EH (cell line): ENCODE measurements at places on chromosomes 13 and 19.

DNA sequence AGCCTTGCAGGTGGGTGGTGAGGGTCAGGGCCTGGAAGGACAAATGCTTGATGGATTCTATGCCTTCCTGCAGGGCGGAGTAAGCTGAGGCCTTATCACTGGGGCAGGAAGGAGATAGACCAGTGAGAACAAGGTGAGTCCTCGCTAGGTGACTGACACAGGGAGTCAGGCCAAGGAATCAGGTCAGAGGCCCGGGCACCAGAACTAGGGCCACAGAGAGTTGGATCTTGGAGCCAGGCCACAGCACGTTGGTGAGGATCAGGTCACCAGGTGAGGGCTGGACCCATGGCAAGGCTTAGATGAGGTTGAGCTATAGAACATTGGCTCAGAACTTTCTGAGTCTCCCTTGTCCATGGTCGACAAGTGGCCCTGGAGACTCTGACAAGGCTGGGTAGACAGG, 328.2 kb downstream of the FOXO1 start:
- no peak for DNase-seq

DNA sequence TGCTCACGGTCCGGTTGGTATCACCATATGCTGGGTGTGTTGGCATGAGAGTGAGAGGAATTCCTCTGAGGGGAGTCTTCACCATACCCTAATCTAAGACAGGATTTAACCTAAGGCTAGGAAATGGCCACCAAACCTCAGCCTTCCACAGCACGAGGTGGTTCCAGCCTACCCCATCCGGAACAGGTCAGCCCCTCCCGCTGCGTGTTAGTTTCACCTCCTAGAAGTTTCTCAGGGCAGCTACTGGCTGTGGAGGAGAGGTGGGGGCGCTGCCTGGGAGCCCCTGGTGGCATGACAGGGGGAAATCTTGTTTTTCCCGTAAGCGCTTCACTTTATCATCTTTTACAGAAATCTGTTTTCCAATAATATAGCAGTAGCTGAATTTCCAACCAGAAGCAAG, 55.1 kb downstream of the RGCC start:
- DNase-seq = no peak

DNA sequence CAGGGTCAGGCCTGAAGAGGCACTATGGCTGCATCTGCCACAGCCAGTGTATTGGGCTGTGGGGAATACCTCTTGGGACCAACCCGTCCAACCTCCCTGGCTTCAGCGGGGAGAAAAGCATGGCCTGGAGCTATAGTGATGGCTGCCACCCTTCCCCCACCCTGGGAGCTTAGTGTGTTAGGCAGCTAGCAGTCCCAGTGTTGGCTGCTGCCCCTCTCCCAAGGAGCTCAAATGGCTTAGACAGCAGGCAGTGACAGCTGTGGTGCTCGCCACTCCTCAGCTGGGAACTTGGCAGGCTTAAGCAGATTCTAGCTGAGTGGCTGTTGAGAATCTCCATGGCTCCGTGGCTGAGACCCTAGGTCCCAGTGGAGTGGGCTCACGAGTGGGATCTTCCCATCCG, 19.7 kb downstream of the ACOD1 start:
- no peak for DNase-seq

DNA sequence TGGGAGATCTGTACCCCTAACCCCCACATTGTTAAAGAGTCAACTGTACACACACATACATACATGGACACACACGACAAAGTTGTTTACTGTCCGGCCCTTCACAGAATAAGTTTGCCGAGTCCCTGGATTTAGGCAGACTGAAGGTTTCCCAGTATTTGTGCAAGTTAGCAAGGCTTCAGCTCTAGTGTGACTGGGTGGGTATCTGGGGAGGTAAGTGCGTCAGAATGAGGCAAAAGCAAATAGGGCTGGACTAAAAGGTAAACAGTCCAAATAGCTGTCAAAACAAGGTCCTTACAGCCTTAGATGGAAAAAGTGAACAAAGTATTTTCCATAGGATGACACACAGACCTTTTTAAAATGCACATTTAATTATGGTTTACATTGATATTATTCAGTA, 228.4 kb upstream of the UFM1 start:
- no peak for DNase-seq

DNA sequence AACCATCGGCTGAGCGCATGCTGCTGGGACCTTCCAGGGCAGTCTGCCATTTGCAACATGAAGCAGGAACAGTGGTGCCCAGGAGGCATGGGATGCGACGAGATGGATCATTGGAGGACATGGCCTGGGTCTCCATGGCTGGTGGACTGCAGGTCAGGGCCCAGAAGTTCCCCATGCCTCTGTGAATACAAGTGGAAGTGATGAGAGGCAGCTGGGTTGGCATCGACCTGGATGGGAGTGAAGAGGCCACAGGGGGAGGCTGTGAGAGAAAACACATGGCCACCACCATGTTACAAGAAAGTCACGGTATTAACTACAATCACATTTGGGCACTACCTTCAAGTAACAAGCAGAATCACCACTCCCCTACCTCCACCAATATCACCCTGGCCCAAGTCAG, 262.0 kb downstream of the FOXO1 start:
- no peak for DNase-seq

DNA sequence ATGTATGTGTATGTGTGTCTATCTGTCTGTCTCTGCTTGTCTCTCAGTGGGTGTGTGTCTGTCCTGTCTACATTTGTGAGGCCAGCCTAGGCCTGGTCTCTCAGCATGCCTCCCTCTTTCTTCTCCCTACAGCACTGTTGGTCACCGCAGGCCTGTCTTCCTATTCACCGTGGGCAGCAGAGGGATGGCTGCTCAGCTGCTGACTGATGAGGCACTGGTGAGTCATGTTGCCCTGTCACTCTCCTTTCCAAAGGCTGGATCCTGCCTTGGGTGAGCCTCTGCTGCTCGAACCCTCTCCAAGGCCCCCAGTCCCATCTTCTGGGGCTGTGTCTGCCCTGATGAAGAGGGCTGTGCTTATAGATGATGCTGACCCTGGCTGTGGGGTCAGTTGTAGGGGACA, 6.3 kb downstream of the ZNF71 start:
- no peak for DNase-seq

DNA sequence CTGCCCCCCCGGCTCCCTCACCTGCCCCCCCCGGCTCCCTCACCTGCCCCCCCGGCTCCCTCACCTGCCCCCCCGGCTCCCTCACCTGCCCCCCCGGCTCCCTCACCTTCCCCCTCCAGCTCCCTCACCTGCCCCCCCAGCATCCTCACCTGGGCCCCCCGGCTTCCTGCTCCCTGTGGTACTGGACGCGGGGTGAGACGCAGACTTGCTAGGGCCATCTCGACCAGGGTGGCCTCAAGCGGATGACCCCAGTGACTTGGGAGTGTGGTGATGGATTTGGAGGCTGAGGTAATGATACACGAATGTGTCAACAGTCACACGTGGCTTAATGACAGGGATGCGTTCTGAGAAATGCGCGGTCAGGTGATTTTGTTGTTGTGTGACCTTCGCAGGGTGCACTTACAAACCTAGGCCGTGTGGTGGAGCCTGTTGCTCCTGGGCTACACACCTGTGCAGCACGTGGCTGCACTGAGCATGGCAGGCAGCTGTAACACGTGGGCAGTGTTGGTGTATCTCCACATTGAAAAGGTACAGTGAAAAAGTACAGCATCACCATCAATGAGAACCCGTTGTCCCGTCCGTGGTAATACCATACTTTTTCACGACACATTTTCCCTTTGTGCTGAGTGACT, 197.8 kb downstream of the TEX29 start:
- no peak for DNase-seq

DNA sequence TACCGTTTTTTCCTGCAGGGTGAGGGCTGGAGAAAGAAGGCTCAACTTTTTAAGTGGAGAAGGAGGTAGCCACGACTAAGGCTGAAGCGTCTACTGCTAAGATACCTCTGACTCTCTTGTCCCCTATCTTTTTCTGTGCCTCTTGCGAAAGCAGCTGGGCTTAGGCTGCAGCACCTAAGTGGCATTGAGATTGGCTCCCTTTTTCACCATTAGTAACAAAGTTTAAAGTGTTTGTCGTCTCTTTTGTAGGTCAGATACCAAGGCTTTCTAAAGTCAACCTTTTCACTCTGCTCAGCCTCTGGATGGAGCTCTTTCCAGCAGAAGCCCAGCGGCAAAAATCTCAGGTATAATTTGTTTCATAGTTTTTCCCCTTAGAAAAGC, 887 bp downstream of the CDADC1 start:
- DNase-seq = no peak

- no peak for DNase-seq
Measured at GRCh38 chr13:38429916-38430315, 80.3 kb downstream of the UFM1 start.

DNA sequence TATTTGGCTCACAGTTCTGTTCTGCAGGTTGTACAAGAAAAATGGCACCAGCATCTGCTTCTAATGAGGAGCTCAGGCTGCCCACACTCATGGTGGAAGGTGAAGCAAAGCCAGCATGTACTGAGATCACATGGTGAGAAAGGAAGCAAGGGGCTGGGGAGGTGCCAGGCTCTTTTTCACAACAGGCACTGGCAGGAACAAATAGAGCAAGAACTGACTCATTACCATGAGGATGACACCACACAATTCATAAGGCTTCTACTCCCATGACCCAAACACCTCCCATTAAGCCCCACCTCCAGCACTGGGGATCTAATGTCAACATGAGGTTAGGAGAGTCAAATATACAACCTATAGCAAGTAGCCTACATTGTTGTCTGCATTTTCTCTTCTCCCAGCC, 522.6 kb downstream of the RFC3 start:
- DNase-seq = peak; percentile 53

GRCh38 chr13:104571893-104572229, 1505.6 kb upstream of the SLC10A2 start:
- no peak for DNase-seq

GRCh38 chr19:19774354-19775033, 41.6 kb upstream of the ZNF14 start:
- DNase-seq = no peak

DNA sequence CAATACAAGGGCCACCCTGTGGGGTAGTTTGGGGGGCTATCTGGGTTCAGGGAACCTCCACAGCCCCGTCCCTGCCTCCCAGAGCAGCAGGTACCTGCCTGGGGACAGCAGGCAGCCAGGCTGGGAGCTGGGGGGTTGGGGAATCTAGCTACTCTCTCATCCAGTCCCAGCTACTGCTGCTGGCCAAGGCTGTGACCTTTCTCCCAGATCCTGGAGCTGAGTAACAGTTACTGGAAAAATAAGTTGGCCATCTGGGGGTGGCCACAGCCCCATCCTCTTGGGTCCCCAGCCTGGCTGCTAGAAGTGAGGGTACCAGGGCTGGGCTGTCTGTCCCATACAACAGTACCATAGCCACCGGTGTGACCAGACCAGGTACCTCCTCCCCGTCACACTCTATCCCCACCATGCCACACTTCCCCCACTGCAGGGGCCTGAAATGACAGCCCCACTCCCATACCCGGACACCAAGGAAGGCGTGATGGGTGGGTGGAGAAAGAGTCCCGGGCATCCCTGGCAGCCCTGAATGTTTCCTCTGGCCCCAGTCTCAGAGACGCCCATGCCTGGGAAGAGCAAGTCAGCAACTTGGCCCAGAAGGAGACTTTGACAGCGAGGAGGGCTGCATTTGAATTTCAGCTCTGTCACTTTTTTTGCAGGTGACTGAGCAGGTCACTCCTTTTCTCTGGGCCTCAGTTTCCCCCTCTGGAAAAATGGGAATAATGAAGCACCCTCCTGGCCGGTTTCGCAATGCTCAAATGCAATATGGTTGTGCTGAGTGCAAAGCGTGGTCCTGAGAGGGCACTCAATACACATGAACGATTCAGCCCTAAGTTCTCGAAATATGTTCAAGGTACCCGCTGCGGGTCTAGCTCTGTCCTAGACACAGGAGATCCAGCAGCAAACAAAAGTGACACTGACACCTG, 30.7 kb upstream of the NFIC start:
- DNase-seq = peak; percentile 81

DNA sequence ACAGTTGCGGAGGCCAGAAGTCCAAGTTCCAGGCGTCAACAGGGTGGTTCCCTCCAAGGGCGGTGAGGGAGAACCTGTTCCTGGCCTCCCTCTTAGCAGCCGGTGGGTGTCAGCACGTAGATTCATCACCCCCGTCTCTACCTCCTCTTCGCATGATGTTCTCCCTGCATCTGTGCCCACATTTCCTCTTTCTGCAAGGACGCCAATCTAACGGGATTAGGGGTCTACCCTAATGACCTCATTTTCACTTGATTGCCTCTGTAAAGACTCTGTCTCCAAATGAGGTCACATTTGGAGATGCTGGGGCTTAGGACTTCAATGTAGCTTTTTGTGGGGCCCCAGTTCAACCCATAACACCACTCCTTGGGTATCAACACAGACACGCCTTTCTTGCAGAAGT, 38.5 kb downstream of the DPF1 start:
- no peak for DNase-seq

- no peak for DNase-seq
Measured at GRCh38 chr13:107886118-107886517, 329.2 kb downstream of the LIG4 start.

GRCh38 chr19:44796701-44797115, 12.2 kb upstream of the BCAM start:
- DNase-seq = peak; percentile 11

DNA sequence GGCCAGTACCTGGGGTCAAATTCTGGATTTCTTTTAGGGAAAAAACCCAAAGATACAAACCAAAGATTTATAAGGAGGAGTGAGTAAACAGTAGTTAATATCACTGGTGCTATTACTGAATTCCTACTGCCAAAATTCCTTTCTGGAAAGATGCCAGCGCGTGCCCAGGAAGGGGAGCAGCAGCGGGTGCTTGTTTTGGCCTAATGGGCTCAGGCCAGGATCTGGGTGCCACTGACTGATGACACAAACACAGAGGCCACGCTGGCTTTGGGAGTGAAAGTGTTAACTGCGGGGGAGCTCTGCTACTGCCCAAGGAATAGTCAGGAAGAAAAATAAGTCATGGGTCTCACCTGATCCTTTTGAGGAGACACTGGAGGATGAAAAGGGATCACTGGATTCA, 61.2 kb downstream of the KLF2 start:
- DNase-seq = no peak

DNA sequence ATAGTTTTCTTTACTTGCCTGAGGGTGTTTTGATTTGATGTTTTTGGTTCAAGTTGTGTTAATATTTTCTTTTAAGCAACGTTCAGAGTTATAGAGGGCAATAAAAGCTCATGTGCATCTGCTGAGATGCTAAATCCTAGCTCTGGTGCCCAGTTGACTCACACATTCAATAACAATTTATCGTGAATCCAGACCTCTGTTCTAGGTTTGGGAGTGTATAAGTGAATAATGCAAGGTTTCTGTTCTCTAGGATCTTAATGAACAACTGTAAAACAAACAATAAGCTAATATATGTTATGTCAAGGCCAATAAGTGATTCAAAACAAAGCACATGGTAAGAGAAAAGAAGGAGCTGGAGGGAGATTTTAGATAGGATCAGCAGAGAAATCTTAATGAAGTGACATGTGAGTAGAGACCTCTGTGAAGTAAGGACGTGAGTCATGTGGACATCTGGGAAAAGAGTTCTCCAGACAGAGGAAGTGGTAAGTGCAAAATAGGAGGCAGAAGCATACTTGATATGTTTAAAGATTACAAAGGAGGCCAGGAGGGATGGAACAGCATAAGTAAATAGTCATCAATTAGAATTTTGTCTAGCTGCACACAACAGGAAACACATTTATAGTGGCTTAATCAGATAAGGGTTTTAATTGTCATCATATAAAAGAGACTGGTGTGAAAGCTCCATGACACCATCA, 278.5 kb upstream of the HTR2A start:
- peak; percentile 93 for DNase-seq

GRCh38 chr19:44573627-44574026, 39.7 kb upstream of the IGSF23 start:
- DNase-seq = no peak

GRCh38 chr13:94296471-94296870, 183.0 kb downstream of the DCT start:
- DNase-seq = no peak

- peak; percentile 45 for DNase-seq
Measured at GRCh38 chr19:30649934-30650614, 277.9 kb downstream of the ZNF536 start.
